ENCODE measurements at places on chromosomes 4 and X.

GRCh38 chr4:42636645-42636949 lies 20.3 kb downstream of the ATP8A1 start:
- no peak for DNase-seq

DNA sequence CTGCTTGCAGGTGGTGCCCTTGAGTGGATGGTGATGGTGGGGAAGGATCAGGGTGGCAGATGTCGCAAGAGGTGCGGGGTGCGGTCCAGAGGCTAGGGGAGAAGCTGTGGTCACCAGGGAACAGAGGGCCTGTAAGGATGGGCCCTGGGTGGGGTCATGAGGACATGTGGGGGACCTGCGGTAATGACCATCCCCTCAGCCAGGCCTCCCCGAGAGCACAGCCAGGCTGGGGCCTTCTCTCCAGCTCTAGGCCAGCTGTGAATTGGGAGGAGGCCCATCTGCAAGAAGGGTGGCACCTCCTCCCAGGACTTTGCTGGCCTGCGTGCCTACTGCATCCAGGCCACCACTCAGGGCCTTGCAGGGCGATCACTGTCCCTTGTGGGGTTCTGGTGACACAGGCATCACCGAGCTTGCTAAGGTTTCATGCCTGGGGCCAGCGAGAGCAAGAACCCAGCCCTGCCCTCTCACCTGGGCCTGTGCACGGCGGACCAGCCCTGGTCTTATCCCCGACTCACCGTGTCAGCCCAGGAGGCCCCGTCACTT lies 34.1 kb upstream of the MXD4 start:
- DNase-seq: no peak

- no peak for DNase-seq
Measured at GRCh38 chrX:154908821-154909220, 22.7 kb downstream of the F8A1 start.

- no peak for DNase-seq
Measured at GRCh38 chr4:8901335-8901734, 29.7 kb upstream of the HMX1 start.

DNA sequence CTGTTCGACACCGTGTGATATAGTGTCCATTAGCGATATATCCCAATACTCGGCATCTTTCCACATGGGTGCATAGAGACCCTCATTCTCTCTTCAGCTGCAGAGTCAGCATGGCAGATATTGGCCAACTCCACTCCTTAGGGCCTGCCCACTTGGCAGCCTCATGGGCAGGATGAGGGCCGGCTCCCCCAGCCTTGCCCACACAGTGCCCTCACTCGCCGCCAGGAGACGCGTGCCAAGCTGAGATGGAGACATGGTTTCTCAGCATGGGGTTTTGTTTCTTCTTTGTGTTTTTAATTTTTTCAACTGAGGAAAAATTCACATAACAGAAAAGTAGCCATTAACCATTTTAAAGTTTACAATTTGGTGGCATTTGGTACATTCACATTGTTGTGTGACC lies 5.3 kb upstream of the PLXNA3 start:
- no peak for DNase-seq

All from left colon (tissue), 2 donors.